HS-27A (cell line): ENCODE measurements at places on chromosomes 13 and 19.

GRCh38 chr19:18481505-18482222 is 40.2 kb downstream of the ELL start:
- DNase-seq = no peak

DNA sequence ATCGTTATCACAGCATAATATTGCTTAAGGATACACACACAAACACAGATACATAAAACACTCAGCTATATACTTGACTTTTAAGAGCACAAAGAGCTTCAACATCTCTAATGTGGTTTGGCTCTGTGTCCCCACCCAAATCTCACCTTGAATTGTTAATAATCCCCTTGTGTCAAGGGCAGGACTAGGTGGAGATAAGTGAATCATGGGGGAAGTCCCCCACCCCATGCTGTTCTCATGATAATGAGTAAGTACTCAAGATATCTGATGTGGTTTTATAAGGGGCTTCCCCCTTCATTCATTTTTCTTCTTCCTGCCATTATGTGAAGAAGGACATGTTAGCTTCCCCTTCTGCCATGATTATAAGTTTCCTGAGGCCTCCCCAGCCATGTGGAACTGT is 481.4 kb downstream of the PCDH9 start:
- DNase-seq = no peak

DNA sequence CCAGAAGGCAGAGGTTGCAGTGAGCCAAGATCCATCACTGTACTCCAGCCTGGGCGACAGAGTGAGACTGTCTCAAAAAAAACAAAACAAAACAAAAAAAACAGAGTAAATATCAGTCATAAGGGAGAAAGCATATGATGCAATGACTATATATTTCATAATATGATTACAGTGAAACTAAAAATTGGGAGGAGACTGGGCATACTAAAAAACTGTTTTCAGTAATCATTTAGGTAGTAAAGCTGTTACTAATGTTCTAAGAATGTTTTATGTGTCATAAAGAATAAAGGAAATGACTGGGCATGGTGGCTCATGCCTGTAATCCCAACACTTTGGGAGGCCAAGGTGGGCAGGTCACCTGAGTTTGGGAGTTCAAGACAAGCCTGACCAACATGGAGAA is 15.9 kb downstream of the ZNF573 start:
- DNase-seq = peak; percentile 7

GRCh38 chr19:38977445-38978325 is 2.1 kb upstream of the FBXO17 start:
- DNase-seq = no peak

DNA sequence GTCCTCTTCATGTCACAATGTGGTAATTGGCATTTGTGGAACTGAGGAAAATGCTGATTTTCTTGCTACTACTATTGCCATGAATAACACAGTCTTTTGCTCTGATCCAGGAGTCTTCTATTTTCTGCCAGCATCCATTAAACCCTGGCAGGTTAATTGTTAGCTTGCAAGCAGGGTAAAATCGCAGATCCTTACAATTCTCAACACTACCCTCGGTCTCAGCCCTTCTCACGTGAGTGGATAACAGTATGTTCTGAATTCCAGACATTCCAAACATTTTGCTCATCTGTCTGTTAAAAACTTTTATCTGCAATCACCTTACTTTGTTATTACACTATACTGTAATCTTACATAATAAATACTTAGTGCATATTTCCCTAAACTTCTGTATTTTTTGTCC is 251.3 kb upstream of the ATXN8OS start:
- no peak for DNase-seq

- no peak for DNase-seq
Observed at GRCh38 chr13:85538957-85539356, 260.3 kb downstream of the SLITRK6 start.

- no peak for DNase-seq
Observed at GRCh38 chr13:105502193-105502592, 1033.3 kb downstream of the EFNB2 start.

DNA sequence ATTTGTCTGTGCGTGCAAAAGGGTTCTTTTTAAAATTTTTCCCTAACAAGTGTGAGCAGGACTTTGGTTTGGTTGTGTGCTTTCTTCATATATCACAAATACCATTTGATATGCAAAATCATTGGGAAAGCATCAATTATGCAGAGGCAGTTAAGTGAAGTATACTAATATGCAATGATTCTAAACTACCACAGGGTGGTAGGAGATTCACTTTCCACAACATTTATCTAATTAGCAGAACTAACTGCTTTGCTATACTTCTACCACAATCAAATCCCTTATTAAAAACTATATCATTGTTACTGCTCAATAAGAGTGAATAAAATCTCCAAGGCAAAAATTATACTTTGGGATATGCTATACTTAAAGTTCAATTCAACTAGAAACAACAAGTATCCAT is 2738.9 kb upstream of the PCDH20 start:
- no peak for DNase-seq

DNA sequence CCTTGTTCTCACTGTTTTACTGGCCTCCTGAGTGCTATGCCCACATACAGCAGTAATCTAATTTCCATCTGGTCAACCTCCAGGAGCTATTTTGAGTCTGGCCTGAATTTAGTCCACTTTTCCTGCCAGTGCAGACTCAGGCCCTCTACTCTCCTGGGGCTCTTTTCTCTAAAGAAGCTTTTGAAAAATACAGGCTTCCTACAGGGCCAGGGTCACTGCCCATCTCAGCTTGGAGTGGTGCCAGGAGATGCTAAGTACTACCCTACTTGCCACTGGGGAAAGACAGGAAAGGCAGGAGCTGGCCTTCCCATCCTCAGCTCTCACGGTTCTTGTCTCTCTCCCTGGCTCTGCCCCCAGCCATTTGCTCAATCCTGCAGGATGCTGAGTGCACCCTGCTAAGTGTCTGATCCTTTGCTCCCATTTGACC is 101.7 kb upstream of the SERP2 start:
- no peak for DNase-seq

DNA sequence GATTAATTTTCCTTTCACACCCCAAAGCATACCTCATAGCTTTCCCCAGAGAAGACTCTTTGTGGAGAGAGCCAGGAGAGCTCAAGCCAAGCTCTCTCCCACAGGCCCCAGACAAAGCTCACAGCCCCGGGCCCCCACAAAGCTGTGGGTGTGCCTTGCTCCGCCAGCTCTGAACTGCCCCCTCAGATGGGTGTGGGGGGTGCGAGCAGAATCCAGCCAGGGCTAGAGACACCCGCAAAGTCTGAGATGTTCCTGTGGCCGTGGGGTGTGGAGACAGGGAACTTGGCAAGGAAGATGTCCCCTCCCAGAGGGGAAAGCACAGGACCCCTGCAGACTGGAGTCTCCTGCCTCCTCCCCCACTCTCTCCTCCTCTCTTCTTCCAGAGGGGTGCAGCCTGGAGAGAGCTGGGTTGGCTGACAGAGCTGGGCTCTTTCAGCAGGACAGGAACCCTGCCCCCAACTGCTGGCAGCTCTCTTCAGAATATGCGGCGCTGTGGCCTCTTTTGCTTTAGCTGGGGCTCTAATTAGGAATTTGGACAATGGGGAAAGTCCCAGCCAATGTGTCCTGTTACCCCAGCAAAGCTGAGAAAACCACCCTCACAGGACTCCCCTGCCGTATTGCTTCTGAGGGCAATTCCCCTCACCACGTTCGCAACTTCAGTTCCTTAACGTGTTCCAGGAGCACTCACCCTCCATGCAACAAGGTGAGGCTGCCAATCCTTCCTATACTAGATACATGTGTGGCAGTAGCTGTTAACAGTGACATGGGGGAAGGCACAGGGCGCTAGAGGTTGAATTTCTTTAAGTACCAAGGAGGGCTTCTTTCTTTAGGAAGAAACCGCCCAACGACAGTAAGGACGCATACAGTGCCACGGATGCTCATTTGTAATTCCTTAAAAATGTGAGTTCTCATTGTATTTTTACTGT is 170.0 kb downstream of the COL4A1 start:
- DNase-seq = no peak

DNA sequence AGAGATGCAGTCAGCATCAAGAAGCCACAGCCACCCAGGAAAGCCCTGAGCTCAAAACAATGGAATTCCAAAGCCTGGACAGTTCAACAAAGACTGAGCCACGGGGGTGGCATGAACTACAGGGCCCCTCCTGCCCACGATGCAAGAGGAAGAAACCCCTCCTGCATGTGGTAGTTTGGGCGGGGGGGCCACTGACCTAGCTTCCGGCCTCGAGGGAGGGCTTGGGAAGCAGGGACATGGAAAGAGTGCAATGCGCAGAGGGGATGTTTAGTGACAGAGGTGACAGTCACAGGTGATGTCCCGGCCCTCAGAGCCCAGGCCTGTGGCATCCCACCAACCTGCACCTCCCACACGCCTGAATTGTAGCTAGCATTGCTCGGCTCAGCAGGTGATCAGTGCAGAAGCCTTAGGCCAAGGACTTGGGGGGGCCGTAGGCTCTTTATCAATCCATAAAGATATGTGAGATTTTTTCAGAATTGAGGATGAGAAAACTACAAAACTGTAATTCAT is 318.8 kb downstream of the TEX29 start:
- DNase-seq = no peak

- no peak for DNase-seq
Observed at GRCh38 chr13:20995245-20995838, 66.0 kb downstream of the LATS2 start.

DNA sequence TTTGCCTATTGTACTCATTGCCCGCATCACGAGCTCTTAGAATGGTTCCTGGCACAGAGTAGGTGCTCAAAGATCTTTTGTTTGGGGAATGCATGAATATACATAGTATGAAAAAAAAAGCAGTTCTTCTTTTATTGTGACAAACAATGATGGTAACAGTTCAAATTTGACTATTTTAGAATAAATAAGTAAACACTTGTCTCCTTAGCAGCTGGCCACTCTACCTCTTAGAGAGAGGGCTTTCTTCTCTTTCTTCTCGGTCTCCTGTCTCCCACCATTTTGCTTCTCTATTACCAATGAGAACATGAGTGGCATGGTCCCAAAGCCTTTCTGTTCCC is 639 bp upstream of the SLAIN1 start:
- DNase-seq = no peak

DNA sequence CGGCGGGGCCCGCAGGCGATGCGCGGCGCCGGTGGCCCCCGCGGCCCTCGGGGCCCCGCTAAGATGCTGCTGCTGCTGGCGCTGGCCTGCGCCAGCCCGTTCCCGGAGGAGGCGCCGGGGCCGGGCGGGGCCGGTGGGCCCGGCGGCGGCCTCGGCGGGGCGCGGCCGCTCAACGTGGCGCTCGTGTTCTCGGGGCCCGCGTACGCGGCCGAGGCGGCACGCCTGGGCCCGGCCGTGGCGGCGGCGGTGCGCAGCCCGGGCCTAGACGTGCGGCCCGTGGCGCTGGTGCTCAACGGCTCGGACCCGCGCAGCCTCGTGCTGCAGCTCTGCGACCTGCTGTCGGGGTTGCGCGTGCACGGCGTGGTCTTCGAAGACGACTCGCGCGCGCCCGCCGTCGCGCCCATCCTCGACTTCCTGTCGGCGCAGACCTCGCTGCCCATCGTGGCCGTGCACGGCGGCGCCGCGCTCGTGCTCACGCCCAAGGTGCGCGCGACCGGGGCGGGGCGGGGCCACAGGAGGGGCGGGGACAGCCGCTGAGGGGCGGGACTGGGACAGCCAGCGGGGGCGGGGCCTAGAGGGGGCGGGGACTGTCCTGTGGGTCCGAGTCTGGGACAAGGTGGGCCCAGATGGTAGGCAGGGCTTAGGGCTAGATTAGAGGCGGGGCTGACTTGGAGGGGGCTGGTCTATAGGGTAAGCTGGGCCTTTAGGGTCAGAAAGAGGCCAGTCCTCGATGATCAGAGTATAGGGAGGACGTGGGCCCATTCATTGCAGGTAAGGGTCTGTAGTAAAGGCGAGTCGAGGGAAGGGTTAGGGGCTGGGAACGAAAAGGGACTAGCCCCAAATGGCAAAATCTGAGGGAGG is 5.1 kb downstream of the GRIN2D start:
- no peak for DNase-seq

DNA sequence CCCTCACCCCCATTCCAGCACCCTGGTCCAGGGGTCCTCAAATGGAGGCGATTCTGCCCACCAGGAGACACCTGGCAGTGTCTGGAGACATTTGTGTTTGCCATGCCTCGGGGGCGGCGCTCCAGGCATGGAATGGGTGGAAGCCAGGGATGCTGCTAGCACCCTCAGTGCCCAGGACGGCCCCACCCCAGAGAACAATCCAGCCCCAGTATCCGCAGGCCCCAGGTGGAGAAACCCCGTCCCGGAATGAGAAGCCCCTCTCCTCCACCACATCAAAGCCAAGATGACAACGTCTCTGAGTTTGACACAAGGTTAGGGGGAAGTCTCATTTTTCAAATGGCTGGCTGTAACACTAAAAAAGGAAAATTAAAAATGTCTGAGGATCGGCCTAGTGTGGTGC is 68.5 kb downstream of the INSR start:
- DNase-seq = no peak

DNA sequence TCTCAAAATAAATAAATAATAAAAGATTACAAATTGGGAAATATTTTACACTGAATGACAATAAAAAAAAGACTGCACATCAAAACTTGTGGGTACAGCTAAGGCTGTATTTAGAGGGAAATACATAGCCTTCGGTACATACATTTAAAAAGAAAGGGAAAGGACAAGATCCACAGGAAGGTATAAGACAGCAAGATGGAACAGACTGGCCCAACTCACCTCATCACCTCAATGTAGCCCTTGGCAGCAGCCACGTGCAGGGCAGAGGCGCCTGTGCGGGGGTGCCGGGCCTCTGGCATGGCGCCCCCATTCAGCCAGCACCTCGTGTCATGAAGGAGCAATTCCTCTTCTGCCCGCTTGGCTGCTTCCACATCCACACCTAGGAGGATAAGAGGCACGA is 14.2 kb downstream of the PPP1R12C start:
- no peak for DNase-seq

GRCh38 chr13:40389081-40389641 is 277.3 kb downstream of the FOXO1 start:
- no peak for DNase-seq

- DNase-seq = no peak
Observed at GRCh38 chr13:30900436-30900835, 5.6 kb upstream of the MEDAG start.

GRCh38 chr13:32737679-32738078 is 151.4 kb downstream of the PDS5B start:
- no peak for DNase-seq

DNA sequence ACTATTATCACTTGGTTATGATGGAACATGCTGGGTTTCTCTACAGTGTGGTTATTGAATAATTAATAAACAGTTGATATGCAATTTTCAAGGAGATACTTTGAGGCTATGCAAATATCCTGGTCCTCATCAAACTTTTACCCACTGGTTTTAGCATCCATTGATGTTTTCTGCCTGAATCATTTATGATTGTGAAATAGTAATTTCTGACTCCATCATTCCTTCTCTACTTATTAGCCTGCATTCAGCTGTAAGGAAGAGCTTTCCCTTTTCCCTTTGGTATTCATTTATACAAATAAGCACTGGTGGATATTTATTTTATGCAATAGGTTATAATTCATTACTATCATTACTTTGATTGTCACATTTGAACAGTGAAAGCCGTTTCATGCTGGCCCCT is 13.9 kb upstream of the DNAJC15 start:
- DNase-seq = no peak
